Heart left ventricle (tissue), 16 donors: ENCODE measurements at places on chromosomes 2 and 18. TPM values are rescaled to one million over a fixed set of nuclear protein-coding genes. Genes with fewer than 3 reads are reported as not detected.

GRCh38 chr2:16227811-16228462 is 287.6 kb downstream of the MYCN start:
- DNase-seq, result no peak

- DNase-seq, result no peak
Measured at GRCh38 chr2:179181002-179181401, 83.6 kb downstream of the SESTD1 start.

GRCh38 chr2:3633089-3633981 is 24.7 kb upstream of the ALLC start:
- peak; percentile 43 for DNase-seq

Gene MGAT5
- 38.8 TPM for polyA plus RNA-seq

Gene GPR55
- polyA plus RNA-seq, result not detected
